ENCODE measurements at places on chromosomes 2 and 18. TPM values are rescaled to one million over a fixed set of nuclear protein-coding genes. Genes with fewer than 3 reads are reported as not detected.

Gene DGUOK
- total RNA-seq: 41.3 TPM

Gene GALNT13
- total RNA-seq: 0.09 TPM

Gene BMP10
- not detected for total RNA-seq

Gene PPM1B
- total RNA-seq: 58.3 TPM

GRCh38 chr2:27509326-27509725 is 12.7 kb downstream of the GCKR start:
- DNase-seq: no peak

GRCh38 chr2:23901966-23902846 is 24.7 kb downstream of the ATAD2B start:
- DNase-seq: no peak

DNA sequence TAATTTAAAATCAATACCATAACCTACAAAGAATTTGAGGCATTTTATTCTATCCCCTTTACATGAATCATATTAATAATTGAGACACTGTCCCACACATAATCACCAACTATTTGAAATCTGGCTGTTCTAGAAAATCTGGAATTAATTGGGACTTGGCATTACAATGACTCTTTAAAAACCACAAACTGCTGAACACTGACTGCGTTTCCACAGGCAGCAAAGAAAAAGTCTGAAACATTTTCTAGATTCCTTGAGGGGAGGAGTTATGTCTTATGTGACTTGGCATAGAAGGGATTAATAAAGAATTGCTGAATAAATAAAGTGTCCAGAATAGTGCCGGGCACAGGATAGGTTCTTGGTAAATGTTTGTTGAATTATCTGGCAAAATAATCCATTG is 61.4 kb downstream of the GPR39 start:
- no peak for DNase-seq
